T-cell (primary cell): ENCODE measurements at places on chromosomes 11 and 22.
A peak's percentile ranks its signal among the peaks of the same experiment; 100 is the strongest.

DNA sequence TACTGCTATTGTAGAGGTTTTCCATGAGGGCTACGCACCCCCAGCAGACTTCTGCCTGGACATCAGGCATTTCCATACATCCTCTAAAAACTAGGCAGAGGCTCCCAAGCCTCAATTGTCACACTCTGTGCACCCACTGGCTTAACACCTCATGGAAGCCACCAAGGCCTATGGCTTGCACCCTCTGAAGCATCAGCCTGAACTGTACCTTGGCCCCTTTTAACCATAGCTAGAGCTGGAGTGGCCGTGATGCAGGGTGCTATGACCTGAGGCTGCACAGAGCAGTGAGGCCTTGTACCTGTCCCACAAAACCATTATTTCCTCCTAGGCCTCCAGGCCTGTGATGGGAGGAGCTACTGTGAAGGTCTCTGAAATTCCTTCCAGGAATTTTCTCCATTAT, 33.9 kb downstream of the AAMDC start:
- H3K4me3 ChIP-seq, result peak overlapping the region; percentile 32
- no peaks in the 10 kb centered on the region for H3K27me3 ChIP-seq
- no peak for DNase-seq
- peaks cover 9% of the 10 kb centered on the region for H3K36me3 ChIP-seq

- no peaks in the 10 kb centered on the region for H3K36me3 ChIP-seq
- no peaks in the 10 kb centered on the region for H3K4me1 ChIP-seq
- no peak overlapping the region for H3K4me3 ChIP-seq
- DNase-seq, result no peak
- no peaks in the 10 kb centered on the region for H3K27me3 ChIP-seq
These were observed 105.0 kb upstream of the CSNK2A3 start for GRCh38 chr11:11458001-11458400.

- H3K27ac ChIP-seq, result peak overlapping the region; percentile 56
- no peaks in the 10 kb centered on the region for H3K27me3 ChIP-seq
- H3K36me3 ChIP-seq, result peaks cover 9% of the 10 kb centered on the region
- DNase-seq, result no peak
- peak overlapping the region; percentile 92 for H3K4me3 ChIP-seq
- H3K4me1 ChIP-seq, result peaks cover 18% of the 10 kb centered on the region
These were observed 577 bp downstream of the MRPL17 start for GRCh38 chr11:6682591-6682935.

DNA sequence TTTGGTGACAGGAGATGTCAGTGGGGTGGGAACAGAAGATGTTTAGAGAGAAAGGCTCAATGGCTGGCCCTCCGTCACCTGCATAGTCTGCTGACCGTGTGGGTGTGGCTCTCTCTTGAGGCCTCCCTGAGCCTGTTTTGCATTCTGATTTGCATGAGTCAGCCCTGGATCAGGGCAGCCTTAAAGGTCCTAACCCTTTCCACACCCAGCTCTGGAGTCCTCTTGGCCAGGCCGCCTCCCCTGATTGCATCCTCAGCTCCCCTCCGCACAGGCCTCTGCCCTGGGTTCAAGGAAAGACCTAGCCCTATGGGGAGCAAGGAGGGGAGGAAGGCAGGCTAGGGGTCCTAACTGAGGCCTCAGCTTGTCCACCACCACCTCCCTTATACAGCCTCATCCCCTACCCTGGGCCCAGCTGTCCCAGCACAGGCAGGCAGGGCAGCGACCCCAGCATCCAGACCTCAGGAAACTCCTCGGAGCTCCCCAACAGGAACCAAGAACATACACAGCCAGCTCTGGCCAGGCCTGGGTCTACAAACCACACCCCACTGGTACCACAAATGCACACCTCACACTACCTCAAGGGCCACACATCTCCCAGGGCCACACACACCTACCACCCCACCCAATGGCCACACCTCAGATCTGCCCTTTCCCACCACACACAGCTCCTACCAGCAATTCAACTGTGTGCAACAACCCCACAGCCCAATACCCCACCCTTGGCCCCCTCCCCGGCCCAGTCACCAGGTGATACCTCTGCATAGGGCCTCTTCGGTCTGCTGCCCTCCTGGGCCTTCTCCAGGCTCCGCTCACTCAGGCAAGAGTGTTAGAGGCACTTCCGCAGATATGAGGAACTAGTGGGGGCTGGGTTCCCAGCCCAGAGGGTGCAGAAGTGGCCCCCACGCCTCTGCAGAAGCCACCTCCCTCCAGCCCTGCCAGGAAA, 13.7 kb downstream of the ARAP1 start:
- no peak overlapping the region for H3K4me3 ChIP-seq
- no peaks in the 10 kb centered on the region for H3K27me3 ChIP-seq
- peaks cover 16% of the 10 kb centered on the region for H3K4me1 ChIP-seq

DNA sequence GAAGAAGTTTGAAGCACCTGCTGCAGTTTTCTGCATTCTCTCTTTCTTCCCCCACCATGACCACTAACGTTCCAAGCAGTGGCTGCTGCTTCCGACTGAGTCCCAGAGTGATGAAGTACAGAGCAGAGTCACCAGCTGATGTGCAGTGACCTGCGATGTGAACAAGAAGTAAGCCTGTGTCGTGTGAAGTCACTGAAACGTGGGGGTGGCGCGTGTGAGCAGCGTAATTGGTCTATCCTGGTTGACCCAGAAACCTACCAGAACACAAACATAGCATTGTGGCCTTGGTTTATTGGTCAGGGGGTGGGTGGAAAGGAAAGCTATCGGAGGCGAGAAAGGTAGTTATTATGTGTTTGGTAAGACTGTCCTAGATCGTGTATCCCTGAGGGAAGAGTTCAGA, 3.5 kb downstream of the KRTAP5-7 start:
- H3K36me3 ChIP-seq, result no peaks in the 10 kb centered on the region
- H3K27me3 ChIP-seq, result peaks cover 14% of the 10 kb centered on the region
- H3K27ac ChIP-seq, result no peak overlapping the region
- H3K4me1 ChIP-seq, result no peaks in the 10 kb centered on the region

DNA sequence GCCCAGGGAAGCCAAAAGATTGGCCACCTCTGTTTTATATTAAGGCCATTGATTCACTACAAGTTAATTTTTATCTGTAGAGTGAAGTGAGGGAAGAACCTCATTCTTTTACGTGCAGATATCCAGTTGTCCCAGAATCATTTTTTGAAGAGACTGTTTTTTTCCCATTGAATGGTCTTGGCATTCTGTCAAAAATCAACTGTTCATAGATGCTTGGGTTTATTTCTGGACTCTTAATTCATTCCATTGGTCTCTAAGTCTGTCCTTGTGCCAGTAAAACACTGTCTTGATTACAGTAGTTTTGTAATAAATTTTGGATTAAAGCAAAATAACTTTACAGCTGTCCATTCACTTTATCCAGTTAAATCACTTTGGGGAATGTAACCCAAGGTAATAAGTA, 26.8 kb downstream of the WBP2NL start:
- peaks cover 7% of the 10 kb centered on the region for H3K4me1 ChIP-seq
- H3K27ac ChIP-seq, result no peak overlapping the region
- DNase-seq, result no peak
- no peaks in the 10 kb centered on the region for H3K27me3 ChIP-seq
- H3K4me3 ChIP-seq, result no peak overlapping the region

- no peaks in the 10 kb centered on the region for H3K36me3 ChIP-seq
- no peak overlapping the region for H3K27ac ChIP-seq
- DNase-seq, result no peak
- H3K4me1 ChIP-seq, result no peaks in the 10 kb centered on the region
- no peak overlapping the region for H3K4me3 ChIP-seq
These were observed 130.1 kb upstream of the SYN3 start for GRCh38 chr22:33188326-33188725.

- no peak overlapping the region for H3K27ac ChIP-seq
- no peak overlapping the region for H3K4me3 ChIP-seq
- H3K36me3 ChIP-seq, result peaks cover 53% of the 10 kb centered on the region
- H3K27me3 ChIP-seq, result peaks cover 18% of the 10 kb centered on the region
- DNase-seq, result no peak
These were observed 14.3 kb upstream of the AIFM3 start for GRCh38 chr22:20952544-20953341.

GRCh38 chr22:47245786-47246185, 483.3 kb downstream of the TBC1D22A start:
- no peak overlapping the region for H3K27ac ChIP-seq
- no peaks in the 10 kb centered on the region for H3K27me3 ChIP-seq
- no peaks in the 10 kb centered on the region for H3K4me1 ChIP-seq
- H3K36me3 ChIP-seq, result no peaks in the 10 kb centered on the region
- no peak for DNase-seq

- no peak for DNase-seq
- no peak overlapping the region for H3K27ac ChIP-seq
- H3K4me1 ChIP-seq, result peaks cover 2% of the 10 kb centered on the region
- peaks cover 36% of the 10 kb centered on the region for H3K36me3 ChIP-seq
These were observed 43.9 kb downstream of the SGSM3 start for GRCh38 chr22:40414311-40414710.

GRCh38 chr11:126733685-126734084, 266.9 kb downstream of the KIRREL3 start:
- peaks cover 3% of the 10 kb centered on the region for H3K4me1 ChIP-seq
- no peaks in the 10 kb centered on the region for H3K27me3 ChIP-seq
- DNase-seq, result no peak
- no peaks in the 10 kb centered on the region for H3K36me3 ChIP-seq

DNA sequence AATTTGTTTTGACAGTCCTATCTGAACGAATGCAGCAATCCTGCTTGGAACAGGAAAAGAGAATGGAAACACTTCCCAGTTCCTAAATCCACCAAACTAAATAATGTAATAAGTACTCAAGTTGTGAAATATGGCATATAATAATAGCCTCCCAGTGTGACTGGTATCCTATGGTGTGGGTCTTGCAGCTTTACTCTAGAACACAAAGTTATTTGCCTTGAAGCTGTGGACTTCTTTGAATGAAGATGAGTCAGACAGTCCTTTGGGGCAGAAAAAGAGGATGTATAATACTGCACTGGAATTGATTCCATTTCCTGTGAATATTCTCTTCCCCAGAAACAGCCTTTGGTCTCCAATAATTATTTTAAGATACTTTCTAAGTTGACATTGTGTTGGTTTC, 887.0 kb downstream of the KCNA4 start:
- no peaks in the 10 kb centered on the region for H3K27me3 ChIP-seq
- no peaks in the 10 kb centered on the region for H3K36me3 ChIP-seq
- H3K4me1 ChIP-seq, result no peaks in the 10 kb centered on the region
- no peak overlapping the region for H3K4me3 ChIP-seq

GRCh38 chr22:50699001-50699755, 26.6 kb downstream of the SHANK3 start:
- H3K4me1 ChIP-seq, result no peaks in the 10 kb centered on the region
- H3K36me3 ChIP-seq, result no peaks in the 10 kb centered on the region
- no peak for DNase-seq
- no peaks in the 10 kb centered on the region for H3K27me3 ChIP-seq

GRCh38 chr11:1345737-1346513, 36.5 kb upstream of the TOLLIP start:
- H3K27ac ChIP-seq, result no peak overlapping the region
- H3K4me3 ChIP-seq, result no peak overlapping the region
- no peak for DNase-seq
- H3K4me1 ChIP-seq, result no peaks in the 10 kb centered on the region
- H3K27me3 ChIP-seq, result no peaks in the 10 kb centered on the region
- no peaks in the 10 kb centered on the region for H3K36me3 ChIP-seq

DNA sequence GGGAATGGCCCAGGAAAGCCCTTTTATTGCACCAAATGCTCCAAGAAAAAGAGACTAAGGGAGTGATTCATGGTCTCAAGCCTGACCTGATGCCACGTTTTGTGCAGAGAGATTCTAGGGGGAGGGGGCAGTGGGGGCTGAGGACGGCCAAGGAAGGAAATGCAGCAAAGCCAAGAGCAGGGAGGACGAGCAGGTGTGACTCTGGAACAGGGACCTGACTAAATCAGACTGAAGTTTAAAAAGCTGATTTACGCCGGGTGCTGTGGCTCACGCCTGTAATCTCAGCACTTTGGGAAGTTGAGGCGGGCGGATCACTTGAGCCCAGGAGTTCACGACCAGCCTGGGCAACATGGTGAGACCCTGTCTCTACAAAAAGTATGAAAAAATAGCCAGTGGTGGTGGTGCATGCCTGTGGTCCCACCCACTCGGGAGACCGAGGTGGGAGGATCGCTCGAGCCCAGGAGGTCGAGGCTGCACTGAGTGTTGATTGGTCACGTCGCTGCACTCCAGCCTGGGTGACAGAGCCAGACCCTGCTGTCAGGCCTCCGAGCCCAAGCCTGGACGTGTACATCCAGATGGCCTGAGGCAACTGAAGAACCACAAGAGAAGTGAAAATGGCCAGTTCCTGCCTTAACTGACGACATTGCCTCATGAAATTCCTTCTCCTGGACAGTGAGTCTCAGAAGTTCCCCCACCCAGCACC, 10.8 kb upstream of the IFITM3 start:
- no peaks in the 10 kb centered on the region for H3K36me3 ChIP-seq
- H3K27ac ChIP-seq, result no peak overlapping the region
- DNase-seq, result no peak
- peaks cover 30% of the 10 kb centered on the region for H3K4me1 ChIP-seq
